Stomach (tissue), 19 donors: ENCODE measurements at places on chromosomes 3 and 15.

DNA sequence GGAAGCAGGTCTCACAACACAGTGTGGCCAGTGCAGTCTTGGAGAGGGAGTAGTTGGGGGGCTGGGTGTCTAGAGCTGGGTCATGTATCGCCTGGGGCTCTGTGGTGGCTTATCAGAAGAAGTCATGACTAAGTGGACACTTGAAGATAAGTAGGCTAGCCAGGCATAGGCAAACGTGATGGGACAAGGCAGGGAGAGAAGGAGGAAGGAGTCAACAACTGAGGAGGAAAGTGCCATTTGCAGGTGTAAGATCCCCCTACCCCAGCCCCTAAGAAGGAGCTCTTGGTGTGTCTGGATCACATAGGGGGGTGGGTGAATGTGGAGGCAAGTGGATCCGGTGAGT lies 352.3 kb downstream of the LRTM1 start:
- no peak for DNase-seq

GRCh38 chr15:88987591-88987933 lies 74.4 kb upstream of the MFGE8 start:
- no peak for DNase-seq

DNA sequence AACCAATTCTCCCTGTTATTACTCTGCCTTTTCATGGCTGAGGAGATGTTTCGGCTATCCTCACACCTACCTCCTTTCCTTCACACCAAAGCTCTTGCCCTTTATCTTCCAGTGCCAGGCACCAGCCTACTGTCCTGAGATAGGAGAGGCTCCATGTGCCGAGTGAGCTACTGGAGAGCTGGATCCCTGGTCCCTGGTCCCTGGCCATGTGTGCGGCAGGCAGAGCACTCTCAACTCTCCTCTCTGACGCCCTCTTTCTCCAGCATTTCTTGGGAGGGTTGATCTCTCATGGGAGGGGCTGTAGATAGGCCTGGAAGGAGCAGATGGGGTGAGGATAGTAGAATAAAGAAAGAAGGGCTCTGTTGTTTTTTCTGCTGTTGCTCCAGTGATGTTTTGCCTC lies 277.1 kb upstream of the UMPS start:
- no peak for DNase-seq

DNA sequence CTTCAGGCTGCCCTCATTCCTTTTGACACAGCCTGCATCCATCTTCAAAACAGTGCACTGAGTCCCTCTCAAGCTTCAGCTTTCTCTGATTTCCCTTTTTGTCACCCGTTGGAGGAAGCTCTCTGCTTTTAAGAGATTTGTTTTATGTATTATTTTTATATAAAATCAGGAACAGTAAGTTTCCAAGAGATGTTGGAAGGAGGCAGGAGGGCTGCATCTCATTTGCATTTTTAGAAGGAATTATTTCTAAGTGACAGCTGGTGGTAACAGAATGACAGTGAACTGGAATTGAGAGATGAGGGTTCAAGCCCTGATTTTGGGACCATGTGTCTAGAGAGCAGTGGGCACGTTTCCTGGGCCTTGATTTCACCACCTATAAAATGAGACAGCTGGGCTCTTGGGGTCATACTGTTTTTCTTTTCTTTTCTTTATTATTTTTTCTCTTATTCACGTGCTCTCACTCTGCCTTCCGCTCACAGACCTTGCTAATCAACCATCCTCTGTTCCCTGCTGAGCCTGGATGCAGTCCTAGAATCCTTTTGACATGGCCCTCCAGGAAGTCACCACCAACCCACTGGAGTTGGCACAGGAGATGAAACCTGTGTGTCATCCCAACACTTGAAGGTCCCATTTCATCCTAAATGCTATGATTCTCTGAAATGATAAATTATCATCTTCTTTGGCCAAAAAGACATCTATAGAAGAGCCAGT lies 148.6 kb downstream of the CACNA2D3 start:
- no peak for DNase-seq

DNA sequence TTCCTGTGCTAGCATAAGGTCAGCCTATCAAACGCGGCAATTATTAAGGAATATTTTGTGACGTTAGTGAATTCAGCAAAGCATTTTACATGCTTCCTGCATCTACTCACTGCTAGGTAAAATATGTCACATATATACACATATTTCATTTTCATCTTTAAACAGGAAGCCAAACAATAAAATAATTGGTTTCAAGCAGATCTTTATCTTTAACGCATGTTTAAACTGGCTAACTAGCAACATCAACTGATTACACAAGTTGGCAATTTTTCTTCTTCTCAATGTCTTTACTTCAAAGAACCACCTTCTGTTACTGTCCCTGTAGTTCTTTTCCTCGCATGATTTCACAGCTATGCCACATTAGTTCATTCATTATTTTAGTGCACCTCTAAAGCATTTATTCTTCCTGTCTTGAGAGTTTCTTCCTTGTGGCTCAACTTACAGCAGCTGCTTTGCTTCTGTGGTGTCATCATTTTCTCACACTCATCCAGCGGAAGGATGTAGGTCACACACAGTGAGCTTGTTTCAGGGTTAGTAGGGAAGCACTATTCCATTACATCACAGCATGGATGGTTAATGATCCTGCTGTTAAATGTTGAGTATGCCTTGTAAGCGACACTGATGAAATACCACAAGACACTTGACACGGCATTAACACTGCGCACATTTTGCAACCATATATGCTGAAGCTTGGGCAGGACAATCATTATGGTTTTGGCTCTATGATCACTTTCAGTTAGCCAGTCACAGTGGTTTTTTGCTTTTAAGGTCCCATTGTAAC lies 2.3 kb upstream of the BCHE start:
- peak; percentile 36 for DNase-seq

DNA sequence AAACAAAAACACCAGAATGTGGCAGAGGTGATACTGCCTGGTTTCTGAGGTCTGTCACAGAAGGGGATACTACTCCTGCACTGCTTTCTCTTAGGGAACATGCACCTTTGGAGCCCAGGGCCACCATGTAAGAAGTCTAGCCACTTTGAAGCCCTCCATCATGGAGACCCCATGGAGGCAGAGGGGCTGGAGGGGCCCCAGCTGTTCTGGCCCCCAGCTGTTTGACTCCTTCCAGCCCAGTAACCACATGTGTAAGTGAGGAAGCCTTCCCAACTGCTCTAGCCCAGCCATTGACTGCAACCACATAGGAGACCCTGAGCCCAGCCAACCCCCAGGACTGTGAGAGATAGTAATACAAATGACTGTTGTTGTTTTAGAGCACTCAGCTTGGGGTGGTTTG lies 9.0 kb upstream of the IGDCC4 start:
- DNase-seq, result no peak

DNA sequence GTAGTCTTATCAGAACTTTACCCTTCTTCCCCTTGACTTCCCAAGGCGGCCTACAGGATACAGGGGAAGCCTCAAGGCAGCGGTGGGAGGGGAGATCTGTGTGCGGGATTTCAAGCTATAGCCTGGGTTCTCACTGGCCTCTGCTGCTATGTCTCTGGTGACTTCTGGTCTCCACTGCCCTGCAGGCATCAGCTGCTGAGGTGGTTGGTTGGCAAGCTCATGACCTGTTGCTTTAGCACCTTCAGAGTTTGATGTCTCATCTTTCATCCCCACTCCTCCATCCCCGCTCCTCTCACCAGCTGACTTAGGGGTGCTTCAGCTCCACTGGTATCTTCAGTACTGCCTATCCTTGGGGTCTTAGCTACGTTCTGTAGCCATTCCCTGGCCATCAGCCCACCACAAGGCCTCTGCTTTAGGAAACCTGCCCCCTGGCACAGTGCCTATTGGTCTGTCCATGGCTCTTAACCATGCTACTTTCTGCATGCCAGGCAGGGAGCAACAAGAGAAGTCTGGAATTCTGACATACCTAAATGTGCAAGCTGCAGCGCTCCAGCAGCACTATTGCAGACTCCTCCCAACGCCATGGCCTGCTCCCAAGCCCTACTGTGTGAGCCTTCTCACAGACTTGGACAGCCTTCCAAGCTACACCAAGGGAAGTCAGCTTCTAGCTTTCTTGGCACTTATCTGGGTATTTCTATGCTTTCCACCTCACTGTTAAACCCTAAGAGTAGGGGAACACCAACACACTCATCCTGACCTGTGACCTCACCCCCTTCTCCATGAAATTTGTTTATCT lies 1.8 kb upstream of the YEATS2 start:
- no peak for DNase-seq

- no peak for DNase-seq
Observed at GRCh38 chr3:182349951-182350517, 443.3 kb upstream of the ATP11B start.

GRCh38 chr15:83323296-83323711 lies 38.8 kb upstream of the BNC1 start:
- DNase-seq, result peak; percentile 83

- no peak for DNase-seq
Observed at GRCh38 chr3:87335931-87336330, 59.5 kb upstream of the POU1F1 start.

DNA sequence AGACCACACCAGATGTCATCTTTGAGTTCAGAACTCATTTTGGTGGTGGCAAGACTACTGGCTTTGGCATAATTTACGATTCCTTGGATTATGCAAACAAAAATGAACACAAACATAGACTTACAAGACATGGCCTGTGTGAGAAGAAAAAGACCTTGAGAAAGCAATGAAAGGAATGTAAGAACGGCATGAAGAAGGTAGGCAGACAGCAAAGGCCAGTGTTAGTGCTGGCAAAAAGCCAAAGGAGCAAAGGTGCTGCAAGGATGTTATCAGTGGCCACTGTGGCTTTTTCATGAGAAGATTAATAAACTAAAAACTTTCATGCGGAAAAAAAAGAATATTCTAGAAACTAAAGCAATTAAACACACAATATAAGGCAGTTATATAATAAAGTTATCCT lies 21.9 kb downstream of the AAGAB start:
- no peak for DNase-seq

GRCh38 chr3:56918111-56918568 lies 116.4 kb upstream of the ARHGEF3 start:
- DNase-seq, result no peak

GRCh38 chr3:123021996-123022510 lies 5.5 kb downstream of the SEMA5B start:
- no peak for DNase-seq
